NCI-H187 treated with DMSO at 0.1 percent for 48 hours (cell line): ENCODE measurements at places on chromosomes 4 and X.

- DNase-seq, result no peak
Observed at GRCh38 chr4:41533680-41534079, 4.3 kb upstream of the LIMCH1 start.

GRCh38 chrX:154695911-154696675 is 42.7 kb upstream of the CTAG2 start:
- no peak for DNase-seq

GRCh38 chr4:7359400-7360062 is 75.2 kb downstream of the PSAPL1 start:
- DNase-seq, result peak; percentile 86

GRCh38 chrX:130264573-130264972 is 4.1 kb downstream of the ZNF280C start:
- no peak for DNase-seq

GRCh38 chr4:152665691-152666395 is 14.0 kb downstream of the TMEM154 start:
- DNase-seq, result no peak

GRCh38 chr4:47641755-47642154 is 156.7 kb downstream of the ATP10D start:
- DNase-seq, result no peak

DNA sequence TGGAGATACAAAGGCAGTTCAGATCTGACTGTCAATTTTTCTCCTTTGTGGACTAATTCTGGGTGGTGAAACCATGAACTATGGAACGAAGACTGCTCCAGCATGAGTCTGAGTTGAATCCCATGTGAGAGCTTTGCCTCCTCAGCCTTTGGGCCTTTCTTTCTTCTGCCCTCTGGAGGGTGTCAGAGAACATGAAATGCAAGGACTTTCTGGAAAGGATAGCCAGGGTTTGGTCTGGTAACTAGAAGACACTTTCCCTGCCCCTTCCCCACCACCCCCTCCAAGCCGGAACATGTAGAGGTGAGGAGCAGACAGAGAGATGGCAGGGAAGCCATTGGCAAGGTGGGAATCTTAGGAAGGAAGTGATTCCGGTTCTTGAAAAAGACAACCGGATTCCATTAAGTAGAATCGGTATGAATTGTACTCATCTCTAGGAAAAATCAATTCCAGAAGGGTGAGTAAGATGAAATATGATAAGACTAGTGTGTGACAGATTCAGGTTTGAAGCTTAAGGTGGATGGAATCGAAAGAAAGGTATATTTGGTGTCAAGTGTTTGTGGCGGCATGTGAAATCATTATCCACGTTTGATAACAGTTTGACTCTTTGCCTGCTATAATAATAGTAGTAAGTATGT is 19.0 kb downstream of the FHL1 start:
- no peak for DNase-seq

DNA sequence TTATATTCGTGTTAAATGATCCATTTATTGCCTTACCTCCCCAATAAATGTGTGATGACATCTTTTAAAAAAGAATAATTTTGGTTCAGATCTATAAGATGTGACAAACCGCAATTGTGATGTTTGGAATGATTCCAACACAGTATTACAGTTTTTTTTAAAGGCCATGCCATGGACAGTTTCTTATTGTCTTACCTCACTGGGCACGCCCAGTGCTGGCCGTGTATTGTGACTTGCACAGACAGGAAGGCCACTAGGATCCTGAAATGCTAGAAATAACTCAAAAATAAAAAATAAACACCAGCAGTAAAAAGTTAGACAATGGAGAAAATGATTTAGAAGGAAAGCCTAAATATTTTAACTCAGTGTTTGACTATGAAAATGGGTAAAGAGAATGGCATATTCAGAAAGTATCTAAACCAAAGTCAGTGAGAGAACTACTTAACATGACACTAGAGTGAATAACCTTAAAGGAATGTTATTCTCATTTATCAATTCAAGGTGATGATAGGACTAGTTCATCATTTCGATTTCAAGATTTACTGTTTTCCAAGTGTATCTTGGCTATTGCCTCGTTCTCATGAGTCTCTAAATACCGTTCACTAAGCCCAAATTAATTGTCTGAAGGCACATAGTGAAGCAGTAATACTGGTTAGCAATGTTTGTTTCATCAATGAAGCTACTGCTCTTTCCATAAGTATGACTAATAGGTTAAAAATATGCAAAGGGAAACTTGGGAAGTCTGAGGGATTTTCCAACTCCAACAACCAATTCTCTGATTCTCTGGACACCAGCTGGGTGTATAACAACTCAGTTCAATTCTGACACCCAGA is 46.1 kb upstream of the VEGFC start:
- DNase-seq, result no peak

DNA sequence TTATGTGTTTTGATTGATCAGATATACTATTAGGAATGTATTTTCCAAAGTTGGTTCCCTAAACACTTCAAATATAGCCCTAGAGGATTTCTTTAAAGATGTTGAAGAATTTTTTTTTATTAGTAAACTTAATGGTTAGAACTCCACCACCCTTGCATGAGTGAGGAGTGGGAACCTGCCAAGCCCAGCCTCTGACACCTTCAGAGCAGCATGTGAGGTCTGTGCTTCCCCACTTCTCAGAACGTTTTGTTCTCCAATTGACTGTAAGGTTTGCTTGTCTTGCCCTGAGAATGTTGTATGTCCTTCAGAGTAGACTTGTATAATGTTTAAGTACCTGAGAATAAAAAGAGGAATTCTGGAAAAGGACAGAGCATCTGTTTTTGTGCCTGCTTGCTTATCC is 126.8 kb downstream of the DCLK2 start:
- DNase-seq, result no peak

GRCh38 chr4:84683064-84683850 is 100.3 kb downstream of the CDS1 start:
- no peak for DNase-seq

- no peak for DNase-seq
Observed at GRCh38 chr4:189364032-189364449, 576.6 kb upstream of the FRG1 start.

- no peak for DNase-seq
Observed at GRCh38 chr4:8882239-8882638, 10.6 kb upstream of the HMX1 start.

- no peak for DNase-seq
Observed at GRCh38 chr4:89998469-89999011, 103.9 kb downstream of the MMRN1 start.

- DNase-seq, result no peak
Observed at GRCh38 chr4:1201851-1202525, 29.6 kb upstream of the SPON2 start.

- no peak for DNase-seq
Observed at GRCh38 chr4:25903900-25904747, 9.9 kb upstream of the SMIM20 start.

DNA sequence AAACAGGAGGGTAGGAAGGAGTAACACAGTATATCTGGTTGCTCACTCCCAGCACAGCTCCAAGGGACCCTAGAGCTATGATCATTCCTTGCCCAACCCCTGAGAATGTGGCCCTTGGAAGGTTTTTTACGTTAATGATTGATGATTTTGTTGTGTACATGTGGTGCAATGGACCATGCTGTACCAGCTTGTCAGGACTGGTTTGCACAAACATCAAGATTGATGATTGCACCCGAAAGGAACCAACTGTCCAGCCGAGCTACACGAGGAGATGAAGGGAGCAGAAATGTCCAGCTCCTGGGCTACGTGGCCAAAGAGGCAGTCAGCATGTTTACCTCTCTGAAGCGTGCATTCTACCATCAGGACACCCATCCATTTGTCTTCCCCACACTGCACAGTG is 83.2 kb upstream of the USP9X start:
- DNase-seq, result no peak
